Cortex of kidney (tissue), 1 donor: ENCODE measurements at places on chromosomes 3 and 15.

- DNase-seq = no peak
Observed at GRCh38 chr3:13851091-13851849, 28.6 kb downstream of the WNT7A start.

DNA sequence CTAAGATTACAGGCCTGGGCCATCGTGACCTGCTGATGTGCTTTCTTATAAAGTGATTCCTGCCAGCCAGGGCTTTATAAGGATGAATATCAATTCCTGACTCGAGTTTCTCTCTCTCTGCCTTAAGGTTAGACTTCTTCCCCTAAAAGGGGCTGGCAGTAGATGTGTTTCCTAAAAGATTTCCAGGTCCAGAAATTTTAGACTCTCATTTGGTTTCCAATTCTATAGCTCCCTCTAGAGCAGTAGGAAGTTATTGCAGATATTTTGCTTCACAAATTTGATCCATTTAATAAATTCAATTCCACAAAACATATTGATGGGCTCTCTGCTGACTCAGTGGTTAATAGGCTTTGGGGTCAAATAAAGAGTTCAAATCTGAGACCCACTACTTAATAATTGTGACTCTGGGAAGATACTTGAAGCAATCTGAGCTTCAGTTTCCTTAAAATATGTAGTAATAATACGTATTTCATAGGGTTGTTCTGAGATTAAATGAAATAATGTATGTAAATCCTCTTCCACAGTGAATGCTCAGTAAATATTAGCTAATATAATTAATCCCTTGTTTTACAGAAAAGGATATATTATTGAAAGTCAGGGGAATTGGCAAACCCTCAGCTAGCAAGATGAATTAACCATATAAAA lies 2.1 kb downstream of the TRIM69 start:
- DNase-seq = no peak

DNA sequence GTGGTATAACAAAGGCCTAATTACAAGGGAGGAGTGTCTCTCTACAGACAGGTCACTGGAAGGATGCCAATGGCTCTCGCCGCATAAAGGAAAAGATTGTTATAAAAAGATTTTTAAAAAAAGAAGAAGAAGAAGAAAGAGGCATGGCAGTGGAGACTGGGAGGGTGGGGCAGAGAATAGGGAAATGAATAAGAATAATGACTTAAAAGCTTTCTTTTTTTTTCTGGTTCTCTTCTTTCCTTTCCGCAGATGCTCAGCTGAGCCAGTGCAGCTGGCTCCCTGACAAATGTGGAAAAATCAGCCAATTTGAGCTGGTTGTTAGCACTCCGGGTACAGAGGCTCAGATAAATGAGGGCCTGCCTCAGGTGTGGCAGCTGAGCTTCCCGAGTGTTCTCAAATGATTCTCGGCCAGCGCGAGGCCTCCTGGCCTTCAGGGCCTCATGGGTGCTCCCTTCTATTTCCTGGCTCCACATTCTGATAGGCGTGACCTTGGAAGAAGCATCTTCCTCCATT lies 234.1 kb downstream of the RORA start:
- no peak for DNase-seq

DNA sequence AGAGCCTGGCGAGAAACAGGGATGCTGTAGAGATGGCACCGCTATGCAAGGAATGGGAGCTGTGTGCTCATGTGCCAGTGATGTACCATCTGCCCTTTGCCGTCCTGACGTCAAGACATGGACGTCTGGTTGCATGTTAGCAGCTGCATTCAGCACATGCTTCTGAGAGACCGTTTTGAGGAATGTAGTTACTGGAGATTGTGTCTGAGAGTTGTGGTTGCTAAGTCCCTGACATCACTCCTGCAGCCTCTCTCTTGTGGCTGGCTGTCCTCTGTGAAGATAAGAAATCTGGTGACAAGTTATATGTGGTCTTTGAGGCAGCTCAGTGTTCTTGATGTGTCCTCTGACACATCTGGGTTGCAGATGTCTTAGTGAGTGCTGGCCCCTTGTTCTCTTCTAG lies 165.1 kb downstream of the APBA2 start:
- no peak for DNase-seq

DNA sequence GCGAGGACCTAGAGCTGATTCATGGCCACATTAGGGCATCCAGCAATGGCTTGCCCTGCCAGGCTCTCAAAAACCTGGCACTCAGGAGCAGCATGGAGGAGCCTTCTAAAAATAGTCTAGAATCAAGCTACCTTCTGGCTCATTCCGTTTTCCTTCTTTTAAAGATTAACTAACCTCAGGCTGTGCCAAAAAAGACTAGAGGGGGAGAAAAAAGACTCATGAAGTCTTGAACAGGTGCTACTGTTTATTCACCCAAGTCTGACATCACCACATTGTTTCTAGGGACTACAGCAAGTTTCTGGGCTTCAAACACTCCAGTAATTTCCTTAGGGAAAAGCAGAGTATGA lies 125.8 kb downstream of the TNIK start:
- DNase-seq = no peak

- DNase-seq = no peak
Observed at GRCh38 chr15:92377083-92377789, 16.4 kb upstream of the ST8SIA2 start.

DNA sequence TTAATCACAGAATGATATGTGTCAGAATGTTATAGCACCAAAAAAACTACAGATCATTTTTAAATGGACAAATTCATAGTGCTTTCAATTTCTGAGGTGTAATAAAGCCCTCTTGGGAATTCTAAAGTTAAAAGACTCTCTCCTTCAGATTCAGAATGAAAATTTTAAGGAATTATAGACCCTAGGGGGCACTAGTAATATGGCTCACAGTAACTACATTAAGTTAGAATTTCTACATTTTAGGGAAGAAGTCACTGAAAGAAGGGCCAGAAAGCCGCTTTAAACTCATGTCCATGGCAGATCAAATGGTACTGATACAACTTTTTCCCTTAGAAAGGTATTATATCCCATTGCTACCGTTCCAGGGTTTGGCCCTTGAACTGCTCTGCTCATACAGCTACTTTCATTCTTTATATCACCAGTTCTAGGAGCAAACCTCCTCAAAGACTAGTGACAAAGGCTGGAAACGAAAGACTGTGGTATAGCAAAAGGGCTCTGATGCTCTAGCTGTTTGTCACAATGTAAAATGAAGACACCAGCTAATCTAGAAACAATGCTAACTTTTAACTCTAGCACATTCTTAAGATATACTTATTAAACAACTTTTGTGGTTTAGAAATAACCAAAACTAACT lies 18.1 kb downstream of the DAZL start:
- no peak for DNase-seq

DNA sequence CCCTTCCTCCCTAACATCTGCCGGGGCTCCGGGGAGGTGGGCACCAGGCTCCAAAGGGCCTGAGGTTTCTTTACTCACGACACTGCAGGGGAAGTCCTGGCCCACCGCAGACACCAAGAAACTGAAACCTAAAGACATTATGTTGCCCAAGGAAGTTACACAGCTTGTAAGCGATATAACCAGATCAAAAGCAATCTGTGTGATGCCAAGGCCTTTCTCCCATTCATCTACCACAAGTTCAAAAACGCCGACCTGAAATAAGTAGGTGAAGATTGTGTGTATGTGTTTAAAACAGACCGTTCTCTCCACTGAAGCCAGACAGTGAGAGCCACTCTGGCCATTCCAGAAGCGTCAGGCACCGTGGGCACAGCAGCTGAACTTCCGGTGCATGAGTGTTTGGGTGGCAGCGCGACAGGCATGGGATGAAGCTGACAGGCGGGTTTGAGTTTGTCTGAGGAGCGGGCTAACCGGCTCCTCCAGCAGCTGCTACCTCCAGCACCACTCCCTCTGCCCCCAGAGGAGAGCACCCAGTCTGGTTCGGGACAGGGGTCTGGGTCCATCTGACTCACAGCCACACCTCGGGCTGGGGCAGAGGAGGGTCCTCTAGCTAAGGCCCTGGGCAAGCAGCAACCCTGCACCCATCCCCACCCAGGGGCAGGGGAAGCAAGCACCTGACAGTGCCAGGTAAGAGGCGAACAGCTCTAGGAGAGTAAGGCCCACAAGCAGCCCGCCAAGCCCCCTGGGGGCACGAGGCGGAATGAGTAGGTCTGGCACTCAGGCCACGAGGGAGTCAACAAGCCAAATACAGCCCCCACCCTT lies 1.3 kb downstream of the TNK2 start:
- no peak for DNase-seq

- DNase-seq = no peak
Observed at GRCh38 chr15:80323285-80323684, 71.3 kb upstream of the CTXND1 start.
